ENCODE measurements at places on chromosomes 4 and X. TPM values are rescaled to one million over a fixed set of nuclear protein-coding genes. Genes with fewer than 3 reads are reported as not detected.

Gene SYTL4
- total RNA-seq, result 39.0 TPM

Gene ZMAT1
- 8.1 TPM for total RNA-seq

Gene ADGRL3
- total RNA-seq, result 5.7 TPM

Gene GRK4
- total RNA-seq, result 2.5 TPM

Gene SHOX
- total RNA-seq, result not detected

GRCh38 chrX:39996536-39996935 lies 101.2 kb downstream of the BCOR start:
- H3K4me1 ChIP-seq, result no peaks in the 10 kb centered on the region
- H3K36me3 ChIP-seq, result no peaks in the 10 kb centered on the region
- H3K27ac ChIP-seq, result no peak overlapping the region
- no peak for DNase-seq
- no peaks in the 10 kb centered on the region for H3K27me3 ChIP-seq
- no peak overlapping the region for H3K4me3 ChIP-seq

GRCh38 chr4:177638871-177639270 lies 196.6 kb upstream of the AGA start:
- no peak for DNase-seq
- no peak overlapping the region for H3K27ac ChIP-seq
- H3K4me3 ChIP-seq, result no peak overlapping the region

- no peak for DNase-seq
- H3K27me3 ChIP-seq, result no peaks in the 10 kb centered on the region
- H3K27ac ChIP-seq, result no peak overlapping the region
- peaks cover 6% of the 10 kb centered on the region for H3K4me1 ChIP-seq
- H3K4me3 ChIP-seq, result no peak overlapping the region
These were observed 77.8 kb downstream of the LRP2BP start for GRCh38 chr4:185317880-185318279.

DNA sequence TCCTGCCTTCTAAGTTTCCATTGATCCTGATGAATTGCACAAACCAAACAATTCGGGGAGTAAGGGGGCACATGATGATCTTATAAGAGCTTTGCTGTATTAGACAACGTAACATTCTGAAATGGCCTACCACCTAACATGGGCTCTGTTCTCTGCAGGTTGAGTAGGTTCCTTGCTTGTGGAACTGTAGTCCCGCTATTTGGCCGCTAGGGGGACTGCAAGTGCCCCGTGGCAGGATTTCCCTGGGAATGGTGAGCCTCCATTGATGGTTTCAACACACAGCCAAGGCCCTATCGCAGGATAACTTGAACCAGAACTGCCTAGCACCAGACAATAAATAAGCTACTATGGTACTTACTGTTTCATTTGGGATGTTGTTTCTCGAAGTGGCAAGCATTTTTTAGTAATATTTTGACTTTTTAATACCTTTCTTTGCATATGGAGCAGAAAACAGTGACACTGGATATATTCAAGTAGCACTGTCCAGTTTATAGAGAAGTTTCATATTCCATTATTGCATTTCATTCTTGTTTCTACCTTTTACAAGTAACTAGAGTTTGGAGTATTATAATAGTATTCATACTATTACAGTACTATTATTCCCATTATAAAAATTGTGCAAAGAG lies 11.9 kb downstream of the AR start:
- peak; percentile 19 for DNase-seq
- H3K27ac ChIP-seq, result no peak overlapping the region
- H3K36me3 ChIP-seq, result no peaks in the 10 kb centered on the region
- H3K4me3 ChIP-seq, result no peak overlapping the region

GRCh38 chr4:159177265-159178150 lies 74.6 kb downstream of the RAPGEF2 start:
- H3K4me1 ChIP-seq, result peaks cover 11% of the 10 kb centered on the region
- H3K27me3 ChIP-seq, result no peaks in the 10 kb centered on the region
- H3K4me3 ChIP-seq, result no peak overlapping the region
- DNase-seq, result no peak
- H3K27ac ChIP-seq, result peak overlapping the region; percentile 10

DNA sequence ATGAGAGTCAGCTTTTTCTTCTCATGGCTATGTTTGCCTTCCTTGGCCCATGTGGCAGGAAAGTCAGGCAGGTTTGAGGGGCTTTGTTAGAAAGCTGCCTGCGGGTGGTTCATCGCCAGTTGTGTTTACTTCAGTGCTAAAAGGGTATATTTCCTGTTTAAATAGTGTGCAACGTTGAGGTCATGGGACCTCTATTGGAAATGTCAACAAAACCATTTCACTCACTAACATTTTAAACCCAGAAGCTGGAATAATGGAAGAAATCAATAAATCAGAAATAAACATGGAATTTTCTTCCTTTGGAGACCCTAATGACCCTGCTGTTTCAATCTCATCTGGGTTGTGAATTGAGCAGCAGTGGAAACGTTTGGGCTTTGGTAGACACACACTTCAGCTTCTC lies 185.8 kb downstream of the ANKRD50 start:
- H3K27me3 ChIP-seq, result no peaks in the 10 kb centered on the region
- H3K27ac ChIP-seq, result no peak overlapping the region
- H3K4me3 ChIP-seq, result no peak overlapping the region
- no peaks in the 10 kb centered on the region for H3K36me3 ChIP-seq
- H3K4me1 ChIP-seq, result no peaks in the 10 kb centered on the region
- no peak for DNase-seq

GRCh38 chr4:24963277-24963676 lies 50.4 kb upstream of the CCDC149 start:
- H3K36me3 ChIP-seq, result no peaks in the 10 kb centered on the region
- no peak for DNase-seq
- no peak overlapping the region for H3K4me3 ChIP-seq
- H3K4me1 ChIP-seq, result no peaks in the 10 kb centered on the region
- H3K27ac ChIP-seq, result no peak overlapping the region

- peak; percentile 54 for DNase-seq
- peak overlapping the region; percentile 88 for H3K27ac ChIP-seq
- peaks cover 5% of the 10 kb centered on the region for H3K27me3 ChIP-seq
- peak overlapping the region; percentile 59 for H3K4me3 ChIP-seq
- H3K36me3 ChIP-seq, result no peaks in the 10 kb centered on the region
These were observed 1.3 kb downstream of the PARM1 start for GRCh38 chr4:74934016-74934831.

- H3K27me3 ChIP-seq, result no peaks in the 10 kb centered on the region
- no peaks in the 10 kb centered on the region for H3K4me1 ChIP-seq
- H3K27ac ChIP-seq, result no peak overlapping the region
- H3K36me3 ChIP-seq, result no peaks in the 10 kb centered on the region
- DNase-seq, result no peak
These were observed 536.8 kb upstream of the CPEB2 start for GRCh38 chr4:14465507-14465906.

DNA sequence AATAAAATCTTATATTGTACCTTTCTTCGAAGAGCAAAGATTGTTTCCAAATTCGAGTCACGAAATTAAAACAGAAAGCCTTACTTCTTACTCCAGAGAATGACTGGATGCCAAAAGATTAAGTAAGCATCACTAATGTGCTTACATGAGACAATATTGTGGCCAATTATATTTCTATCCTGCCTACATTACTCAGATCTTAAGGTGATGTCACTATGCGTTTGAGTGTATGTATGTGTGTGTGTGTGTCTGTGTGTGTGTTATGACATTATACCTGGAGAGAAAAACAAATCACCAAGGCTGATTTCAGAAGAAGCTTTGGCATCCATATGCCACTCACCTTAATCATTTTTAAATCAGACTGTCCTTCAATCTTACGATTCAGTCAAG lies 556.3 kb downstream of the PPARGC1A start:
- no peak overlapping the region for H3K4me3 ChIP-seq
- H3K27ac ChIP-seq, result no peak overlapping the region
- no peaks in the 10 kb centered on the region for H3K36me3 ChIP-seq
- no peaks in the 10 kb centered on the region for H3K27me3 ChIP-seq
- no peak for DNase-seq

GRCh38 chr4:91373546-91373945 lies 930.2 kb upstream of the GRID2 start:
- no peaks in the 10 kb centered on the region for H3K4me1 ChIP-seq
- H3K27ac ChIP-seq, result no peak overlapping the region
- H3K4me3 ChIP-seq, result no peak overlapping the region

DNA sequence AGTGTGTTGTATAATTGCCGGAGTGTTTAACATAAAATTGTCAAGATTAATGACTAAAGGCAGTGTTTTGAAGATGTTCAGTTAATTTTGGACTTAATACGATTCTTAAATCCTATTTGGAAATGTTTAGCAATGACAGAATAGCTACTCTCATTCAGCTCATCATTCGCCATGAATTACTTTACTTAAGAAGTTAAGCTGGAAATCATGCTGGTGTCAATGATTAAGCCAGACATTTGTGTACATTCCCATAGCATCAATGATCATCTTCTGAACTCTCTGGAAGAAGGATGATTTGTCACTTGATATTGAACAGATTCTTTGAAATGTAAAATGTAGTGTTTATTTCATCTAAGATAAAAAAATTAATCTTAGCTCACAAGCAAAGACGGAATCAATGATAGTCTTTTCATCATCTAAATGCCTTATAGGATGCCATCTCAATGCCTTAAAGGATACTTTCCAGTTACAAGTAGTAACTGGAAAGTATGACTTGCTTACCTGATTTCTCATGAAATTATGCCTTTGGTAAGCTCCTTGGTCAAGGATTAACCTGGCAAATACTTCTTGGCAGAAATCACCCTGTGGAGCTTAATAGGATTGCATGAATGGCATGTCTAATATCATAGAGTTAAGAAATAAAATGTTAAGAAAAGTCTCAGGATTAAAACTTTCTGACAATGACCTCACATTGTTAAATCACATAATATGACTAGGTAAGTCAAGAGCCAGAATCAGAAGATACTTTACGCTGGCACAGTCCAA lies 515.5 kb upstream of the AGA start:
- no peaks in the 10 kb centered on the region for H3K27me3 ChIP-seq
- H3K4me1 ChIP-seq, result no peaks in the 10 kb centered on the region
- H3K27ac ChIP-seq, result no peak overlapping the region
- no peaks in the 10 kb centered on the region for H3K36me3 ChIP-seq

GRCh38 chrX:39705290-39705689 lies 392.5 kb downstream of the BCOR start:
- no peak overlapping the region for H3K27ac ChIP-seq
- no peaks in the 10 kb centered on the region for H3K36me3 ChIP-seq
- DNase-seq, result peak; percentile 58
- H3K27me3 ChIP-seq, result no peaks in the 10 kb centered on the region
- H3K4me3 ChIP-seq, result no peak overlapping the region

DNA sequence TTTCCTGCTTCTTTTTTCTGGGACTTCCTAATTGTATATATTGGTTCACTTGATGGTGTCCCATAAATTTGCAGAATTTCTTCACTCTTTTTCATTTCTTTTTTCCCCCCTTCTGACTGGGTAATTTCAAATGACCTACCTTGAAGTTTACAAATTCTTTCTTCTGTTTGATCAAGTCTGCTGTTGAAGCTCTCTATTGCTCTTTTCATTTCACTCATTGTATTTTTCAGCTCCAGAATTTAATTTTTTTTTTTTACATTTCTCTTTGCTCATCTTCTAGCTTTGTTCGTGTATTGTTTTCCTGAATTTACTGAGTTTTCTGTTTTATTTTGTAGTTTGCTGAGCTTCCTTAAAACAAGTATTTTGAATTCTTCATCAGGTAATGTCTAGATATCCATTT lies 61.7 kb upstream of the SRD5A3 start:
- DNase-seq, result no peak
- no peaks in the 10 kb centered on the region for H3K4me1 ChIP-seq
- H3K4me3 ChIP-seq, result no peak overlapping the region
- H3K36me3 ChIP-seq, result no peaks in the 10 kb centered on the region

GRCh38 chr4:121861426-121861825 lies 8.8 kb downstream of the BBS7 start:
- H3K36me3 ChIP-seq, result peaks cover under 1% of the 10 kb centered on the region
- H3K4me1 ChIP-seq, result no peaks in the 10 kb centered on the region
- no peaks in the 10 kb centered on the region for H3K27me3 ChIP-seq
- no peak overlapping the region for H3K27ac ChIP-seq

DNA sequence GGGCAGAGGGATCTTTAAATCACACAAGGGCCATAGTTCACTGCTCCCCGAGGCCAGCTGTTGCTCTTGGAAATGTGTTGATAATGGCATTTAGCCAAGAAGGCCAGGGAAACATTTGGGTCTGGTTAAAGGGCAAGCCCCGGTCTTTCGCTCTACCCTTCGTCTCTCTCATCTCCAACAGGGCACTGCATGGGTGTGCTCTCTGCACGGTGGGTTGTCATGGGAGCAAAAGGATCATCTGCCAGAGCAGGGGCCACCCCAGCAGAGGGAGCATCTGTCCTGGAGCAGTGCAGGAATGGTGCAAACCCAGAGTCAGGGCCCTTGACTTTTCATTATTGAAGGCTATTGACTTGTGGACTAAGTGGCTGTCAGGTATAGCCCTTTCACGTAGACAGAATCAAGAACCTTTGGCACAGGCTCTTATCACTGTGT lies 22.7 kb upstream of the PGRMC2 start:
- DNase-seq, result peak; percentile 40
- no peak overlapping the region for H3K4me3 ChIP-seq
- peaks cover 25% of the 10 kb centered on the region for H3K4me1 ChIP-seq
- no peaks in the 10 kb centered on the region for H3K27me3 ChIP-seq
- H3K27ac ChIP-seq, result peak overlapping the region; percentile 48

GRCh38 chrX:4809571-4809970 lies 1096.1 kb upstream of the PRKX start:
- H3K27ac ChIP-seq, result no peak overlapping the region
- H3K36me3 ChIP-seq, result no peaks in the 10 kb centered on the region
- no peak for DNase-seq
- H3K4me1 ChIP-seq, result no peaks in the 10 kb centered on the region
- no peak overlapping the region for H3K4me3 ChIP-seq

GRCh38 chr4:189084671-189085070 lies 856.0 kb upstream of the FRG1 start:
- no peaks in the 10 kb centered on the region for H3K4me1 ChIP-seq
- H3K4me3 ChIP-seq, result no peak overlapping the region
- H3K27me3 ChIP-seq, result no peaks in the 10 kb centered on the region

GRCh38 chrX:49037883-49038475 lies 5.2 kb downstream of the TFE3 start:
- no peaks in the 10 kb centered on the region for H3K27me3 ChIP-seq
- DNase-seq, result no peak
- no peak overlapping the region for H3K4me3 ChIP-seq
- H3K27ac ChIP-seq, result no peak overlapping the region

GRCh38 chrX:8848441-8848840 lies 47.3 kb upstream of the FAM9A start:
- no peaks in the 10 kb centered on the region for H3K36me3 ChIP-seq
- H3K27ac ChIP-seq, result no peak overlapping the region
- no peak for DNase-seq
- no peak overlapping the region for H3K4me3 ChIP-seq

DNA sequence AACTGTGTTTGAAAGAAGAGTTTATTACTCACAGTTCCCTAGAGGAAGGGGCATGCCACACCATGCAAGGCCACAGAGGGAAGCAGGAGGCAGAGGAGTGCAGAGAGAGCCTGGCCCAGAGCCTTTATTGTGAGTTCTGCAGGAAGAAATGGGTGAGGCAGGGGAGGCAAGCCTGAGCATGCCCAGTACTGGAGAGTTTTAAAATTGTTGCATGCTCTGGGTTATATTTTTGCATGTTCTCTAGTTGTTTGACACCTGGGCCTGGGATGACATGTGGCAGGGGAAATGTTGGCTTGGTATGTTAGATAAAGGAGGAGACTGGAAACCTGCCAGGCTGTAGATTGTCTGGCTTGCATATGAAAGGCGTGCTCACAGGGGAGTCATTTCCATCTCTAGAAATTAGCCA lies 19.7 kb upstream of the CRMP1 start:
- no peak overlapping the region for H3K27ac ChIP-seq
- H3K36me3 ChIP-seq, result no peaks in the 10 kb centered on the region
- no peaks in the 10 kb centered on the region for H3K4me1 ChIP-seq
- H3K4me3 ChIP-seq, result no peak overlapping the region
- DNase-seq, result no peak
- H3K27me3 ChIP-seq, result peaks cover 2% of the 10 kb centered on the region
